ENCODE measurements at places on chromosomes 2 and 18. TPM values are rescaled to one million over a fixed set of nuclear protein-coding genes. Genes with fewer than 3 reads are reported as not detected.

Gene ANKRD62
- not detected for total RNA-seq

GRCh38 chr18:13551841-13552733 lies 174.3 kb downstream of the FAM210A start:
- no peaks in the 10 kb centered on the region for H3K27me3 ChIP-seq
- no peak overlapping the region for H3K27ac ChIP-seq
- no peaks in the 10 kb centered on the region for H3K4me1 ChIP-seq
- peaks cover 1% of the 10 kb centered on the region for H3K36me3 ChIP-seq

Gene DAPL1
- total RNA-seq = not detected

DNA sequence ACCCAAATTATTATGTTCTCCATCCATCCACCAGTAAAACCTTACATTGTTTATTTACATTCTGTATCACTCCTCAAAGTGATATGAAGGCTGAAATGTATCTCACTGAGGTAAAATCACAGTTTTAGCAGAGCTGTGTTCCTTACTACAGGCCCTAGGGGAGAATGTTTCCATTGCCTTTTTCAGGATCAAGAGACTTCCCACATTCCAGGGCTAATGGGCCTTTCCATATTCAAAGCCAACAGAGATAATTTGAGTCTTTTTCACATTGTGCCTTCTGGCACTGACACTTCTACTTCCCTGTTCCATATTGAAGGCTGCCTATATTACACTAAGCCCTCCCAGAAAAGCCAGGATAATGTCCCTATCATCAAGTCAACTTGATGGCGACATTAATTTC lies 20.0 kb downstream of the NETO1 start:
- no peaks in the 10 kb centered on the region for H3K36me3 ChIP-seq
- H3K4me3 ChIP-seq = no peak overlapping the region
- no peak for DNase-seq
- H3K4me1 ChIP-seq = no peaks in the 10 kb centered on the region
- no peak overlapping the region for H3K27ac ChIP-seq

DNA sequence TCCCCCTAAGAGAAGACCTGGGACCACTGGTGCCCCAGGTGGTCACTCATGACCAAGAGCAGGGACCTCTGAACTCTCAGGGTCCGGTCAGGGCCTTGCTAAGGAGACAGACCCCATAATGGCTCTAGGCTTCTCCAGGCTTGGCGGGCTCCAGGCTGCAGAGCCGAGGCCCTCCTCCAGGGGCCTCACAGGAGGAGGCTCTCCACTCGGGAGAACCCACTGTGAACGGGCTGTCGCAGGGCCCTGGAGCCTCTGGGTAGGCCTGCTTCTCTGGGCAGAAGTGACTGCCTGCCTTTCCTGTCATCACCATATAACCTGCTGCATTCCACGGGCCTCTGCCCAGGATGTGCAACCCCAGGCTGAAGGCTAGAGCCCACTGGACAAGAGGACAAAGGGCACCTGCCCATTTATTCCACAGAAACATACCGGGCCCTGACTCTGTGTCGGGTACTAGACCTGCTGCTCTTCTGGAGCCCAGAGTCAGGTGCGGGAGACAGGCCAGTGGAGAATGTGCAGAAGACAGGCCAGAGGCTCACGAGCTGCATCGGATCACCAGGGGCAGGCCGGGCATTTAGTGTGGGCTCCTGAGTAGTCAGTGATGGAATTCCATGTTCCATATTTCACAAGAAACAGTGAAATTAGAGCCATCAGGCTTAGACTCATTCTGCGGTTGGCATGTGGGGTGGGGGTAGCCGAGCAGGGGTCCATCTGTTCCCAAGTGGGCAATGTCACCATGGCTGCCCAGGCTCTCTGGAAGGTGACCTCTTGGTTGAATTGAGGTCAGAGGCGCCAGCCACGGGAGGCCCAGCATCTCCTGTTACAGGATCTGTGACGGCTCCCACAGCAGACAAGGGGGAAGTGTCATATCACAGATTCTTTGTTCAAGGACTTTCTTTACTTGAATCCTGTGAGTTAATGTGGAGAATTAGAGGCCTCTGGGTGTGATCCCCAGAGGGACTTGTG lies 220.8 kb downstream of the SH3RF3 start:
- peaks cover 20% of the 10 kb centered on the region for H3K27me3 ChIP-seq
- no peak for DNase-seq
- peaks cover 15% of the 10 kb centered on the region for H3K4me1 ChIP-seq
- no peaks in the 10 kb centered on the region for H3K36me3 ChIP-seq

DNA sequence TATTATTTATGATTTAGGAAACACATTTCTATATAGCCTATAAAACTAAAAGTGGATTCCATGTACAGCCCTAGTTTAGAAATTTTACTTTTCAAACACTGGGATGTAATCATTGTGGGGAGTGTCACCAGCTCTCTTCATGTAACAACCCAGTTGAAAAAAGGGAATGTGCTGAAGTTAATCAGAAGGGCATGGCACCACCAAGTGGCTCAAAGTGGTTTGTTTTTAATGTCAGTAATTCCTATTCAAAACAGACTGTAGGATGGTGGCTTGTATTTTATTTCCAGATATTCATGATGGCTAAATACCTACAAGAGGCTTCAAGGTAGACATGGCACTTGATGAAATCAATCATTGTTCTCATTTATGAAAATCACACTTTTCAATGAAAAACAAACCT lies 58.1 kb upstream of the TMEM182 start:
- H3K36me3 ChIP-seq = no peaks in the 10 kb centered on the region
- no peaks in the 10 kb centered on the region for H3K4me1 ChIP-seq
- no peak for DNase-seq
- H3K4me3 ChIP-seq = no peak overlapping the region
- no peak overlapping the region for H3K27ac ChIP-seq

DNA sequence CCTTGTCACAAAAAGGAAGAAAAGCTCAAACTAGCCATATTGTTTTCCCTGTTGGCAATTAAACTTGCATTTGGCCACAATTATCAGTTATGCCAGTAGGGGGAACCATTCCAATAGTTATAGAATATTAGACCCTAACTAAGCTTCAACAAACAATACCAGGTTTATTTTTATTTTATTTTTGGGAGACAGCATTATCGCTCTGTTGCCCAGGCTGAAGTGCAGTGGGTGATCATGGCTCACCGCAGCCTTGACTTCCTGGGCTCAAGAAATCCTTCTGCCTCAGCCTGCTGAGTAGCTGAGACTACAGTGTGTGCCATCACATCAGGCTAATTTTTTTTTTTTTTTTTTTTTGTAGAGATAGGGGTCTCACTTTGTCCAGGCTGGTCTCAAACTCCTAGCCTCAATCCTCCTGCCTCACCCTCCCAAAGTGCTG lies 102.1 kb downstream of the ATAD2B start:
- no peak for DNase-seq
- H3K4me1 ChIP-seq = no peaks in the 10 kb centered on the region
- H3K27me3 ChIP-seq = no peaks in the 10 kb centered on the region
- no peak overlapping the region for H3K4me3 ChIP-seq
- H3K27ac ChIP-seq = no peak overlapping the region
- H3K36me3 ChIP-seq = peaks cover 4% of the 10 kb centered on the region
